ENCODE measurements at places on chromosomes 2 and 18. TPM values are rescaled to one million over a fixed set of nuclear protein-coding genes. Genes with fewer than 3 reads are reported as not detected.
A peak's percentile ranks its signal among the peaks of the same experiment; 100 is the strongest.

DNA sequence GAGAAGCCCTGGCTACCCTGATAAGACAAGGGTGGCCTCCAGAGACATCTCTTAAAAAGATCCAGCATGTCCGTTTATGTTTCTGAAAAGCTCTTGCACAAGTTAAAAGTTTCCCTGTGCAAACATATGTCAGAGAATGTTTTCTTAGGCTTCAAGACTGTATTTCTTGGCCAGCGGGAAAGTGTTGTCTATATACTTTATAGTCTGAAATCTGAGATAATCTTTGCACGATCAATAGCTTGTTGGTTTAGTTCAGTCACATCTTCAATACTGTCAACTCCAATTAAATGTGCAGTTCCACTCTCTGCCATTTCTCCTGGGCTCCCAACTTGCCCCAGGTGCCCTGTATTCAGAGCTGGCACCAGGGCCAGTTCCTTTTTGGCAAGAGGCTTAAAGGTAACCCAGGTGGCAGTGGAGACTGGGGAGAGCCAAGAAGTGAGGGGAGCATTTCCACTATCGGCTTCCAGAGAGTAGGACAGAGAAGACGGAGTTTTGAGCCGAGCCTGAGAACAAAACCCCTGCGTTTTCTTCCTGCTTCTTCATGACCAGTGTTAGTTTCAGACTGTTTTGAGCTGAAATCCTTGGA lies 64.4 kb downstream of the ACOXL start:
- DNase-seq = no peak

DNA sequence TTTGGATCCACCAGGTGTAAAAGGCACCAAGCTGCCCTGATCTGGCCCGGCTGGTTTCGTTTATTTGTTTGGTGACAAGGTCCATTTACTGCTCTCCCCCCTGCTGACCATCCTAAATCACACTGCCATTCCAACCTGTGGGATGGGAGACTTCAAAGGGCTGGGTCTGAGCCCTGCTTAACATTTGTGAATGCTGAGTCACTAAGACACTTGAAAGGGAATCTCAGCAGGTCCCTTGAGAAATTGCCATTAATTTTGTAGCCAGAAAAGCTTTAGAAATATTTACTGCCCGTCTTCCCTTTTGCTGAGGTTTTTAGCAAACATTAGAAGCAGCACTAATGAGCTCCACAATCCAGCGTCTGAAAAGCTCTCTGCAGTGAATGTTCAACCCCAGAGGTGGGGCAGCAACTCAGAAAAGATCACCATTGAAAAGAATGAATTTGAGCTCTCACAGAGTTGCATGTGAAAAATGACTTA lies 133.8 kb downstream of the ARL4C start:
- DNase-seq = no peak

GRCh38 chr2:67241453-67241852 lies 155.7 kb upstream of the ETAA1 start:
- no peak for DNase-seq

GRCh38 chr2:233058717-233059546 lies 1.2 kb upstream of the INPP5D start:
- DNase-seq = no peak

DNA sequence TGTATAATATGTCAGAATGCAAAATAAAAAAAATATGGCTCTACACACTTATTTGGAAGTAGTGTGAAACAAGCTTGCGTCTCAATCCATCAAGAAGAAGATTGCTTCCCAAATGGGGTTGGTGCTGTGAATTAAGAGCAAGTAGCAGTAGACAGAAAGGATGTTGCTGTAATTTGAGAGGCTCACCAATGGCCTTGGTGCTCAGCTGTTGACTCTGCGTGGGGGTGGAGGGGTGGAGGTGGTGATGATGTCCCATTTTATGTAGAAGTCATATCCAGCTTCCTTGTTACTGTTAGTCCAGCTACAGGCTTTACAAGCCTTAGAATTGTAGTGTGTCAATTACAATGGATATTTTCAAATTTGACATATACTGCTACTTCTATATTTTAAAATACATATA lies 223.4 kb upstream of the RND3 start:
- DNase-seq = no peak

- no peak for DNase-seq
Observed at GRCh38 chr2:120219291-120219690, 3.9 kb downstream of the TMEM185B start.

- DNase-seq = peak; percentile 1
Observed at GRCh38 chr2:152861349-152861942, 143.0 kb downstream of the ARL6IP6 start.

DNA sequence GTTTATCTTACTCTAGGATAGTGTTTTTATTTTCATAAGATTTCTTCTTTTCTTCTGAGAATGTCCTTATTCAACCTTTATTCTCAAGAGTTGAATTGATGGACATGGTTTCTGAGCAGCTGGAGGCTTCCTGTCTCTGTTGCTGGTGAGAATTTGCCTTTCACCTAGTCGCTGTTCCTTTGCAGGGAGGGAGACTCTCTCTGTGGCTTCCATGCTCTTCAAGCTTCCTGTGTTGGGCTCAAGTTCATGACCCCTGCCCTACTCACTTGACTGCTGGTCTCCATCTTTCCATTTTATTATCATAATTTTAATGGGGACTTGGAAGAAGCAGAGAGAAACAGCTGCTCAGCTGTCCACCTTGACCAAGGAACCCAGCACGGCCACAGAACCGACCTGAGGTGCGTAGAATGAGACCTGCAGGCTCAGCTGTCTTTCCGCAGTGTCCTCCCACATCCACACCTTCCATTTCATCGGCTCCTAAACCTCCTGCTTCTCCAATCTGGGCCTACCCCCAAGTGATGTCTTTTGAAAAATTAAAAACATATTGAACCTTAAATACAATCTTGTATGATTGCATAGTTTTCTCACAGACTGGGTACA lies 24.2 kb downstream of the TMEM18 start:
- DNase-seq = no peak

DNA sequence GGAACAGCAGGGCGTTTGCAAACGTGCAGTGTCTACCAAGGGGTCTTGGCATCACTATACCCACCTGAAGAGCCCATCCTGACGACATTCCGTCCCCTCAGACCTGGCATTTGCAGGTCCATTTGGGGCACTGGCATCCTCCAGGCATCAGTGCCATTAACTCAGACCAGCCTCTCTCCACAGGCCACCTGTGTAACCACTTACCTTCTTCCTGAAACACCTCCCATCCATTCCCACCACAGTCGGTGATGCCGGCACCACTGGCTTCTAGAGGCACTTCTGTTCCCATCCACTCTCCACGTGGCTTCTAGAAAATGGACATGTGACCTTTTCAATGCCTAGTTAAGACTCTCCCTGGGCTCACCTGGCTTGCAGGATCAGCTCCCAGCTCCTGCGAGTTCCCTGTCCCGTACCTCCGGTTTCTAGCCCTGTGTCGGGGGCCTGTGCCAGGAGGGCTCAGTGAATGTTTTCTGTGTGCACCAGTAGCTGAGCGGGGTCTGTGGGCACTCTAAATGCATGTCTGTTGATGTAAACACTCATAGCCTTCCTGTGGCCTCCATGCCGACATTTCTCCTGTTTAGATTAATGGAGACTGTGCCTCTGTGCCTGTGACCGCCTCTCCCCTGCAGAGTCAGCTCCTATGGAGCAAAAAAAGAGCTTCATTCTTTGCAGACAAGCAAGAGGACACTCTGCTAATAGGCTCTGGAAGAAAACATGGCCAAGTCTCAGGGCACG lies 458.0 kb upstream of the HS6ST1 start:
- DNase-seq = no peak

GRCh38 chr18:9283791-9284190 lies 50.8 kb upstream of the TWSG1 start:
- DNase-seq = no peak

- DNase-seq = no peak
Observed at GRCh38 chr2:3779496-3780049, 76.2 kb downstream of the DCDC2C start.

- no peak for DNase-seq
Observed at GRCh38 chr2:74691929-74692328, 37.9 kb downstream of the SEMA4F start.

DNA sequence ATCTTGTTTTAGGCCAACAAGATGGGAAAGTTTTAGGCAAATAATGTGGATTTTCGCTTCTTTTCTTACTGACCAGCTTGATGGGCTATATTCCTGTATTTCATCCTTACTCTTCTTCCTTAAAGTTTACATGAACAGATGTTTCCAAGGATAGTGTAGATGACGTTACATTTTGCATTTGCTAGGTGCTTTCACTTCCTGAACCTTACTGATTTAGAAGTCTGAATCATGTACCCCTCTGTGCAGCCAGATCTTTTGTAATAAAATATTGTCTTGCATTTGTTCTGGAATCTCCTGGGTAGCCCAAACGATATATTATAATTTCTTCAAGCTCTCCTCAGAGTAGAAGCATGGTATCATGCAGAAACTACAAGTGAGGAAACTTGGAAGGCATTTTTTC lies 93.4 kb downstream of the CALCRL start:
- DNase-seq = no peak

DNA sequence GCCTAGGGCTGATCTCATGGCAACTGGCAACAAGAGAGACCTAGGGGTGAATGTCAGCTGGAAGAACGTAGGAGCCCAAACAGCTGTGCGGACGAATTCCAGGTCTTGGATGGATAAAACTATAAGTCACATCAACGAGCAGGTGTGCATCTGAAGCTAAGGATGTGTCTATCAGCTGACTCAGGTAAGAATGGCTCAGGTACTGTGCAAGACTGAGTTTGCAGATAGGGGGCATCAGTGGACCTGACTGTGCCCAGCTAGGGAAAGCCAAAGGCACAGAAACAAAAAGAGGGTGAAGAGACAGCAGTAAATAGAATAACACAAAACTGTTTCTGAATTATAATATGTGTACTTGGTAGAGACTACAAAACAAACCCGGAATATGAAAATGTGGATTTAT lies 357.3 kb downstream of the ZEB2 start:
- no peak for DNase-seq

DNA sequence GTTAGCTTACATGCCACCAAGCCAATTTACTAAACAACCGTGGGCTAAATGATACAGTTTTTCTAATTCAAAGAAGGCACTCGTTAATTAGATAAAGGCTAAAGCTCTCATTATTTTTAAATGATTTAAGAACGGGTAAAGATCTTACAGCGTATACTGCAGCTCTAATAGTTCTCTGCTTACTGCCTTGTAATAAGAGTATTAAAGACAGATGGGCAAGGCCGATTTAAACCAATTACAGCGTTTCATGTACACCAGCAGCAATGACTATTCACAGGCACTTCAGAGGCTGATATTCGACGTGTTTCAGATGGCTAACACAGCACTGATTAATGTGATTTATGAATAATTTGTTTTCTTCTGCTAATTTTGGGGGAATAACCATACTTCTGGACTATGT lies 259.3 kb downstream of the ZNF407 start:
- no peak for DNase-seq

GRCh38 chr2:71474744-71475397 lies 21.5 kb downstream of the DYSF start:
- DNase-seq = no peak

GRCh38 chr2:37570773-37571586 lies 100.5 kb downstream of the CDC42EP3 start:
- peak; percentile 71 for DNase-seq

The DAW1 gene
- 0.05 TPM for polyA plus RNA-seq

The MRO gene
- 0.44 TPM for polyA plus RNA-seq

The EPAS1 gene
- polyA plus RNA-seq = 37.6 TPM

The KCNG2 gene
- polyA plus RNA-seq = 0.63 TPM

The TMEM37 gene
- polyA plus RNA-seq = 11.7 TPM
